ENCODE measurements at places on chromosomes 3 and 15.

GRCh38 chr3:71694358-71694999, 30.7 kb downstream of the EIF4E3 start:
- DNase-seq, result no peak

DNA sequence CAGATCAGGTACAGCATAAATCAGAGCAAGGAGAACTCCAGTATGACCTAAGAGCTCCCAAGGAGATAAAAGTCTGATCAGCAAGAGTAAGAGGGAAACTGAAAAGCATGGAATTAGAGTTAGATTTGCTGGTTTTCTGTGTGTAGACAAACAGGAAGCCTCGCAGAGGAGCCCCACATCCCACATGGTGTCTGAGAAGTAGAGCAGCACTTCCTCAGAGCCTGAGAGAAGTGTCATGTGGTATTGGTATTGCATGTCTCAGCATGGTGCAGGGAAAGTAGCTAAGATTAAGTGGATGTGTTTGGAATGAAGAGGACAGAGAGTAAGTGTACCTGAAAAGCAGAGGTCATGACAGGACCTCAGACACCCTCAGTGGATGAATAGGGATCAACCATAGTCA, 175.4 kb upstream of the GBE1 start:
- DNase-seq, result no peak

- DNase-seq, result peak; percentile 25
These were observed 13.4 kb downstream of the STT3B start for GRCh38 chr3:31546162-31546561.

DNA sequence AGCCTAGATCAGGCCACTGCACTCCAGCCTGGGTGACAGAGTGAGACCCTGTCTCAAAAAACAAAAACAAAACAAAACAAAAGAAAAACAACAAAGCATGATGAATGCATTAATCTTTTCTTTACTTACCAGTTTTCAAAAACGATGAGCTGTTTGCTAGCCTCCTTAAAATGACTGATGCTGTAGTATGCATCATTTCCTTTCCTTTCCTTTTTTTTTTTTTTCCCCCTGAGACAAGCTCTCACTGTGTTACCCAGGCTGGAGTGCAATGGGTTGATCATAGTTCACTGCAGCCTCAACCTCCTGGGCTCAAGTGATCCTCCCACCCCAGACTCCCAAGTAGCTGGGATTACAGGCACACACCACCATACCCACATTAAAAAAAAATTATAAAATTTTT, 202.0 kb downstream of the ADAMTSL3 start:
- DNase-seq, result no peak

- DNase-seq, result peak; percentile 37
These were observed at the start of gene SLC9C1 for GRCh38 chr3:112293368-112294321. SLC9C1 (minus strand) TSS chr3:112294216; CDS start chr3:112286791, 7,425 bp downstream.

DNA sequence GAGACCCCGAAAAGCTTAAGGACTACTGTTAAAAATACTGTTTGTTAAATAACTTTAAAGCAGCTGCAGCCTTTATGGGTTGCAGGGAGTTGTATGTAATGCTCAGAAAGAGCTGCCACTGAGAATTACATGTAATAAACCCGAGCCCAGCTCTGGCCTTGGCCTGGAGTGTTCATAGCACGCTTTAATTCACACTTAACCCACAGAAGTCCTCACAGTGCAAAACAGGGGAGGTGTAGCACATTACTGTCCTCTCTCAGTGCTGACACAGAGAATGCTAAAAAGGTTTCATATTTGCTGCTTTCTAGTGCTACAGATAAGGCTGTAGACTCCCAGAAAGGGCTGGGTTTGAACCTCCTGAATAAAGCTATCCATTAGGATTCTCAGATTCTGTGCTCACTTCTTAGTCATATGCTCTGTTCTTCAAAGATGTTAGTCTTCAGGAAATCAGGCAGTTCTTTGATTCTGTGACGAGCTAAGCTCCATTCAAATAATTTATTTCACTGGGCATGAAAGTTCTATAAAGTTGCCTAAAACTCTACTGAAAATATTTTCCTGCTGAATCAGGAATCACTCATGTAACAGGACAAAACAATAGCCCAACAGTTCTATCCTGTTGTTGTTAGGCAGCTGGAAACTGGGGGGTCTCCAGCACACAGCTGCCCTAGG, 108.0 kb downstream of the SENP2 start:
- DNase-seq, result no peak

- no peak for DNase-seq
These were observed 184.5 kb downstream of the ZPLD1 start for GRCh38 chr3:102619361-102619760.

GRCh38 chr15:85929786-85930185, 135.1 kb upstream of the KLHL25 start:
- DNase-seq, result no peak

DNA sequence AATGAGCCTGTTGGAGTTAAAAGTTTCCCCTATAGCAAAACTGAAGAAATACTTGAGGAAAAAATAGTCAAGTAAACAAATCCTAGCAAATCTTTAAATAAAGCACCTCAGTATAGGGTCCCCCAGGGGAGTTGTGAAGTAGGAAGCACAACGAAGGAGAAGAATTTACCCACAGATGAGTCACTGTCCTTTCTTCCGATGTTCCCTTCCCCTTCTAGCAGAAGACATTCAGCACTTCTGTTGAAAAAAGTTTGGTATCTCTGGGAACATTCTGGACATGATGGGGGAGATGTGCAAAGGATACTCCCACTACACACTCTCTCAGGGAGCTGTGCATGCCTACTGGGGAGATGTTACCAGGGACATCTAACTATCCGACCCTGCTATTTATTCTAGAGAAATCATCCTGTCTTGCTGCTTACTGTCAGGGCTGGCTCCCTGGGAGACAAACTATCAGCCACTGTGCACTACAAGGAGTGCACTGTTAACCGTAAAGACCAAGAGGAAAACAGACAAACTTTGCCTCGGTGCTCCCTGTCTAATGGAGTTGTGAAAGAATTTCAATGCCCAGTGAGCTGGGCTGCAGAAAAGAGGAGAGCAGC, 93.8 kb downstream of the RFTN1 start:
- DNase-seq, result no peak

DNA sequence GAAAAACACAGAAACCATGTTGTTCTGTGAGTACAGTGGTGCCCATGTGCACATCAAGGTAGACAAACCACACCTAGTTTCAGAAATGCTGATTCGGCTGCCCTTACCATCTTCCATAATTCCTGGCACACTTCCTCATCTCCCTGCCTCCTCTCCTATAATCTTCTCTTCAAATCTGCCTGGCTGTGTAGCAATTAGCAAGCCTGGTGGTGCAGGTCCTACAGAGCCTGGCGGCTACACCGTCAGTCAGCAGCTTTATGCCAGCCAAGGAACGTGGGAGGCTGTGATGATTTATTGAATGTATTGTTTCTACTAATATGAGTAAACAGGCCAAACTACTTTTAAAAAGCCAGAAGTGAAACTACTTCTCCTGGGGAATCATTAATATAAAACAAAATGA, 106.8 kb downstream of the SEMA6D start:
- DNase-seq, result no peak

GRCh38 chr15:43206054-43206453, 14.8 kb downstream of the EPB42 start:
- no peak for DNase-seq

DNA sequence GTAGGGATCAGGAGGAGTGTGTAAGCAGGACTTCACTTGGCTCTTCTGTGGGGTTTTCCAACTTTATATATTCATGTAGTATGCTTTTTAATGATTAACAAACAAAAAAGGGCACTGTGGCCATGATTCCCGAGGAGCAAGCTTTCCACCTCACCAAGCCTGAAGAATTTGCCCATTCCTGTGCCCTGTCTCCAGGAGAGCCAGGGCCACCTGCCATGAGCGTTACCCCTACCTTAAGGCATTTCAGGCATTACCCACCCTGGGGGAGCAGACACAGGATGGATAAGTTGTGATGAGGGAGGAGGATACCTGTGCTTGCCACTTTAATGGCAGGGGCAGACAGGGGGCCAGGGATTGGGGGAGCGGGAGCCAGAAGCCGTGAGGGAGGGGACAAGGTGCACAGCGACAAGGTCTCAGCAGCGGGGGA, 3.0 kb downstream of the TRPM1 start:
- DNase-seq, result no peak

DNA sequence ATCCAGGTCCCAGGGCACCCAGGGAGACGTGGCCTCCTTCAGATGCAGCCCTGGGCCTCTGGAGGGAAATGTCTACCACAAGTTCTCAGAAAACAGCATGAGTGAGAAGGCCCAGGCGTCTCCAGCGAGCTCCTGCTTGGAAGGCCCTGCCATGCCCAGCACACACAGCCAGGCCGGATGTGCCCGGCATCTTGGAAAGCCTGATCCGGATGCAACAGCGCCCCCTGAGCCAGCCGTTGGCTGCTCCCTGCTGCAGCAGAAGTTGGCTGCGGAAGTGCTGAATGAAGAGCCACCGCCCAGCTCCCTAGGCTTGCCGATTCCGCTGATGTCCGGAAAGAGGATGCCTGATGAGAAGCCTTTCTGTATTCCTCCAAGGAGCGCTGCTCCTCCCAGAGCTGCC, 856 bp downstream of the NPAP1 start:
- no peak for DNase-seq
